Ureter (tissue), 1 donor: ENCODE measurements at places on chromosomes 12 and 14. TPM values are rescaled to one million over a fixed set of nuclear protein-coding genes. Genes with fewer than 3 reads are reported as not detected.

- no peak for DNase-seq
Measured at GRCh38 chr12:91704446-91704845, 441.2 kb downstream of the BTG1 start.

DNA sequence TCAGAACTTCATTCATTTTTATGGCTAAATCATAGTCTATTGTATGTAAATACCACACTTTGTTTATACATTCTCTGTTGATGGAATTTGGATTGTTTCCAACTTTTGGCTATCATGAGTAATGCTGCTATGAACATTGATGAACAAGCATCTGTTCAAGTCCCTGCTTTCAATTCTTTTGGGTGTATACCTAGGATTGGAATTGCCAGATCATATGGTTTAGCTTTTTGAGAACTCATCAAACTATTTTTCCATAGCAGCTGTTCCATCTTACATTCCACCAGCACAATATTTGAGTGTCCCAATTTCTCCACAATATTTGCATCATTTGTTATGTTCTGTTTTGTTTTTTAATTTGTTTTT lies 52.3 kb upstream of the CCND2 start:
- DNase-seq, result no peak

DNA sequence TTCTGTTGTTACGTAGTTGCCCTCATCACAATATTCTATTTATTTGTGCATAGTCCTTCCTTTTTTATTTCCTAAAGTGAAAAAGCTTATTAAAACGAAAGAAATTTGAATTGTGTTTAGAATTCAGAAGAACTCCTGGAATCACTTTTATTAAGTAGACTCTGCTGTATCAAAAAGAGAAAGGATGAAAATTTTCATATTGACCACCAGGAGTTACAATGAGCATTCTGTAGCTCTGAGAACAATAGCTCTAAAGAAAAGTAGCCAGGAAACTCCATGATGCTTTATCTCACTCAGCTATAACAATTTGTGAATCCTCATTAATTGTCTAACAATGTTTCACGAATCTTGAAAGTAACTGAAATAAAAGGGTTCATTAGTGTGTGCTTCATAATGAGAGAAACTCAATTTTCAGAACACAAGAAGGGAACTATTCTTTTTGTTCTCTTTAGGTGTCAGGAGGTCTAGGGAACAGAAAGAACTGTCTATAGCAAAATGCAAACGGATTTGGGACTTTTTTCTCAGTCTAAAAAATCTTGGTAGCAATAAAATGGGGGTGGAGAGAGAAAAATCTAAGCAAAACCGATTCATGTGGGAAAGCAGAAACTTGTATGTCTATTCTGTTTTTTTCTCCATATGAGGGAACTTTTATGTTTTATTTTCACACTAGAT lies 19.3 kb downstream of the ASCL1 start:
- DNase-seq, result no peak

DNA sequence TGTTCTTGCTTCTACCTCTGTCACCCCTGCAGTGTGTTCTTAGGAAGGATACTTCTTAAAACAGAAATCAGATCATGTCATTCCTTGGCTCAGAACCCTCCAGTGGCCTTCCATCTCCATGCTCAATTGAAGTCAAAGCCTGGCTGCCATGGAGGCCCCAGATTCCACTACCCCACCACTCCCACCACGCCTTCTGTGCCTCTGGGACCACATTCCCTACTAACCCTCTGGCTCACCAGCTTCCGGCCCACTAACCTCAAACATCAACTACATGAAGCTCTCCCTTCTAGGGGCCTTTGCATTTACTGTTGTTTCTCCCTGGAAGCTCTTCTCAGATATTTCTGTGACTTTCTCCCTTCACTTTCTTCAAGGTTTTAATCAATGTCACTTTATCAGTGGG lies 76.1 kb upstream of the REP15 start:
- no peak for DNase-seq

GRCh38 chr14:37046815-37047214 lies 125.6 kb downstream of the SLC25A21 start:
- DNase-seq, result no peak

- DNase-seq, result no peak
Measured at GRCh38 chr12:129570796-129571400, 332.9 kb downstream of the TMEM132D start.

GRCh38 chr12:109804820-109805761 lies 28.1 kb downstream of the TRPV4 start:
- peak; percentile 74 for DNase-seq

DNA sequence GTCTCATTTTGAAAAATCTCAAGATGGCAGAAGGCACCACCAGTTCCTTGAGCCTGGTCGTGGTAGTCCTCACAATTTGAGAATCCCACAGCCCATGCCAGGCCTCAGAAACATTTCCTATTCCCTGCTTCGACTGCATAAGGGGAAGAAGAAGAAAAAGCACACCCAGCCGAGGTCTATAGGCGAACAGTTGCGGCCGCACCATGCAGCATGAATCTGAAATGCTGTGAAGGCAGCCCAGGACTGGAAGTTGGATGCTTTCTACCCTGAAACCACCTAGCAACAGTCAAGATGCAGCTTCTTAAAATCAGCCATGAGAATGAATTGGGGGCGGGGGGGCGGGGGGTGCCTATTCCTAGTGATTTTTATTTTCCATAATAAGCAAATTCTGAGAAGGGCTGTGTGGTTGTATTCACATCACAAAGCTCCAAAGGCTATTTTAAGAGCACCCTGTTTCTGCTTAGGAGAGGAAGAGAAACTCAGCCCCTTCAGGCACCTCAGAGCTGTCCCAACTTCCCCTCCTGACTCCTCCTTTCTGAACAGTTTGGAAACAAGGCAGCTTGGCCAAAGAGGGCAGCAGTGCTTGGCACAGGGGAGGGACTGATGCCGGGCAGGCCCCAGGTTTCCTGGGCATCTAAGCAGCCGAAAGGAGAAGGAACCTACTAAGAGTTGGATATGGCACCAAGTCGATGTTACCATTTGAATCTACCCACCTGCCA lies 172.5 kb upstream of the FOXN3 start:
- DNase-seq, result no peak

DNA sequence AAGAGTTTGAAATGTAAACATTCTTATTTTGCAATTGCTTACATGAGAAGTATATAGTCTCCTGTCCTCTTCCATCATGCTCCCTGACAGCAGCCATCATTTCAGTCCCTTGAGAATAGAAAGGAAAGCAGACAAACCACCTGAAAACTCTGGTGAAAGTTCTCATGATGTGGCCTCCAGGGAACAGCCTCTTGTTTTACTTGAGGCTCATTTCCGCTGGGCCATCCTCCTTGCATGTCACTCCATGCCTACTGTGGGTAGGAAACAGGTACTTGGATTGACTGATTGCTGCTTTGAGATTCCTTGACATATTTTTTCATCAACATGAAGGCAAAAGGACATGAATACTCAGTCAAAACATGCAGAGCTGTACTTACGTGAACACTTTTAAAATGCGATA lies 6.0 kb downstream of the SYT1 start:
- DNase-seq, result no peak

GRCh38 chr12:19388131-19388549 lies 51.2 kb upstream of the AEBP2 start:
- no peak for DNase-seq

- no peak for DNase-seq
Measured at GRCh38 chr12:93766796-93767523, 89.8 kb downstream of the CRADD start.

- no peak for DNase-seq
Measured at GRCh38 chr14:102624666-102625065, 32.2 kb downstream of the RCOR1 start.

- no peak for DNase-seq
Measured at GRCh38 chr12:23950210-23950774, 822 bp upstream of the SOX5 start.

DNA sequence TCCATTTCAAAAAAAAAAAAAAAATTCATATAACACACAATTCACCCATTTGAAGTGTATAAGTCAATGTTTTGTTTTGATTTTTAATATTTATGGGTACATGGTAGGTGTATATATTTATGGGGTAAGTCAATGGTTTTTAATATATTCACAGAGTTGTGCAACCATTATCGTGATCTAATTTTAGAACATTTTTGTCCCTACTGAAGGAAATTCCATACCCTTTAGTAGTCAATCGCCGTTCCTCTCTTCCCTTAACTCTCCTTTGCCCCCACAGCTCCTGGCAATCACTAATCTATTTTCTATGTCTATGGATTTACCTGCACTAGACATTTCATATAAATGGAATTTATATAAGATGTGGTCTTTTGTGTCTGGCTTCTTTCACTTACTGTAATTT lies 92.8 kb downstream of the TRAFD1 start:
- DNase-seq, result no peak

- peak; percentile 85 for DNase-seq
Measured at GRCh38 chr12:7060353-7060954, at the start of gene C1S. TSS of gene C1S (plus strand) at chr12:7060718. CDS start at chr12:7061913, 1,195 bp downstream.

GRCh38 chr14:72904840-72905561 lies 11.1 kb upstream of the DPF3 start:
- DNase-seq, result peak; percentile 76

DNA sequence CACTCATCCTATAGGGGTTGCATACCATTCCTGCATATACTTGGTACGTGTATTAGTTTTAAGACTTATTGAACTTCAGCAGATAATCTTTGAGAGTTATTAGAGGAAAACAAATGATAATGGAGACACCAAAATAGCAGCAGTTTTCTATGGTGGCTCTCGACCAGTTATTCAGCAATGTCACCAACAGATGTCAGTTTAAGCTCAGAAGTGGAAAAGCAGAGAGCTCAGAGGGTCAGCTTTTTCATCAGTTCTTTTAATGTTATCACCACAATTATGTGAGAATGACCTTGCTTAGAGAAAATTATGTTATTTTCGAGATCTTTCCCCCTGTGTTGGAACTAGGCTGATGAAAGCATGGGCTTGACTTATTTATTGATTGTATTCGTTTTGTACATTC lies 32.0 kb downstream of the PTPN11 start:
- DNase-seq, result no peak

GRCh38 chr12:54286042-54287030 lies 5.8 kb downstream of the HNRNPA1 start:
- no peak for DNase-seq

GRCh38 chr14:26191123-26191522 lies 406.7 kb downstream of the NOVA1 start:
- DNase-seq, result no peak

GRCh38 chr12:26195250-26195640 lies at the start of gene SSPN:
TSS of gene SSPN (plus strand) at chr12:26195573. CDS start at chr12:26195673, 100 bp downstream.
- peak; percentile 82 for DNase-seq

PROX2 gene
- 0.13 TPM for total RNA-seq

HOXC12 gene
- total RNA-seq, result not detected

LRP1 gene
- 180 TPM for total RNA-seq

KRT2 gene
- not detected for total RNA-seq

HOXC5 gene
- 1.7 TPM for total RNA-seq

SRRM4 gene
- not detected for total RNA-seq

SLC24A4 gene
- 0.75 TPM for total RNA-seq

GYS2 gene
- 0.16 TPM for total RNA-seq

GPHN gene
- total RNA-seq, result 47.5 TPM

CRY1 gene
- total RNA-seq, result 17.7 TPM

ATF7 gene
- 58.3 TPM for total RNA-seq

SYT1 gene
- 12.3 TPM for total RNA-seq

KRT78 gene
- total RNA-seq, result not detected

FOS gene
- 158 TPM for total RNA-seq

GLIPR1 gene
- 18.4 TPM for total RNA-seq
